ENCODE measurements at places on chromosomes 5 and 9.

- DNase-seq: no peak
Measured at GRCh38 chr5:132479111-132479951, 11.2 kb downstream of the IRF1 start.

DNA sequence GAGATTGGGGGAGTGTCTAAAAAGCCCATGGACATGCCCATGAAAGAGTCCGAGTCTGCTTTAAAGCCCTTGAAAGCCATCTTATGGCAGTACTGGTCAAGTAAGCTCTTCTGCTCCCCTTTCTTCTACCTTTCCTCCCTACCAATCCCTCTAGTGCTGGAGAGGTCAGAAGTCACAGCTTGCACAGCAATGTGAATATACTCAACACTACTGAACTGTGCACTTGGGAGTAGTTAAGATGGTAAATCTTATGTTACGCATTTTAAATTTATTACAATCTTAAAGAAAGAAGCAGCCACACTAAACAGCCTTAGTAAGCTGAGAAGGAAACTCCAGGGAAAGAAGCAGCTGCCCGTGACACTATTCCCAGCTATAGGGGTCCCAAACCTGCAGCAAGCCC, 12.3 kb upstream of the TRAF1 start:
- DNase-seq: no peak

GRCh38 chr9:37229882-37230482, 109.6 kb downstream of the ZCCHC7 start:
- no peak for DNase-seq

- no peak for DNase-seq
Measured at GRCh38 chr5:74386571-74387334, 253.8 kb downstream of the ENC1 start.

- no peak for DNase-seq
Measured at GRCh38 chr9:6239694-6240093, 24.1 kb downstream of the IL33 start.

DNA sequence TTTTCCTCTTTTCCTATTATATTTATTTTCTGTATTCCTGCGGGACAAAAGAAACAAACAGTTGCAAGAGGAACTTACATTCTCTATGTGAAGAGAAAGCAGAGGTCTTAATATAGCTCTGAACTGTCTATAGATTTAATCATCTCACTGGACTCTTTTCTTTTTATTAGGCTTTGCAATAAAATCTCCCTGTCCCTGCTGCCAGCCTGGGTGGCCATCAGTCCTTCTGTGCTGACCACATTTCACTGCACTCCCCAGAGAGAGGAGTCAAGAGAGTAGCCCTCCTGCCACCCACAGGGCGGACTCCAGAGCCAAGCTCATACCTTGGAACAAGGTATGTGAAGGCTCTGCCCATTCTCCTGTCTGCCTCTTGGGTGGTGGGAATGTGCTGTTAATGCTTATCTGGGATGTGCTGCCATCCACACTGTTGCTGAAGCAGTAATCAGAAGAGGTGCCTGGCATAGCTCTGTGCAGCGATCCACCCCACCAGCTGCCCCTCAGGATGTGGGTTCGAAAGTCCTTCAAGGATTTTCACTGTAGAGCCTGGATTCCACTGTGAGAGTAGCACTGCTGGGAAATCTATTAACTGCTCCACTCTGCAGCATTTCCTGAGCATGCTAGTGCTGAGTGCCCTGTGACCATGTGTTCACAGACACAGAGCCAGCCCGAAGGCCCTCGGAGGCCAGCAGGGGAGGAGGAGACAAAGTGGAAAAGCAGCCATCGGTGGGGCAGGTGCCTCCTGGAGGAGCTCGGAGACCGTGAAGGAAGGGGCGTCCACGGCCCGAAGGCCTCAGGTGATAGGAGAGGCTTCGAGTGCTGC, 334.6 kb downstream of the MED10 start:
- DNase-seq: no peak

- DNase-seq: no peak
Measured at GRCh38 chr5:79842991-79843390, 148.1 kb downstream of the MTX3 start.

DNA sequence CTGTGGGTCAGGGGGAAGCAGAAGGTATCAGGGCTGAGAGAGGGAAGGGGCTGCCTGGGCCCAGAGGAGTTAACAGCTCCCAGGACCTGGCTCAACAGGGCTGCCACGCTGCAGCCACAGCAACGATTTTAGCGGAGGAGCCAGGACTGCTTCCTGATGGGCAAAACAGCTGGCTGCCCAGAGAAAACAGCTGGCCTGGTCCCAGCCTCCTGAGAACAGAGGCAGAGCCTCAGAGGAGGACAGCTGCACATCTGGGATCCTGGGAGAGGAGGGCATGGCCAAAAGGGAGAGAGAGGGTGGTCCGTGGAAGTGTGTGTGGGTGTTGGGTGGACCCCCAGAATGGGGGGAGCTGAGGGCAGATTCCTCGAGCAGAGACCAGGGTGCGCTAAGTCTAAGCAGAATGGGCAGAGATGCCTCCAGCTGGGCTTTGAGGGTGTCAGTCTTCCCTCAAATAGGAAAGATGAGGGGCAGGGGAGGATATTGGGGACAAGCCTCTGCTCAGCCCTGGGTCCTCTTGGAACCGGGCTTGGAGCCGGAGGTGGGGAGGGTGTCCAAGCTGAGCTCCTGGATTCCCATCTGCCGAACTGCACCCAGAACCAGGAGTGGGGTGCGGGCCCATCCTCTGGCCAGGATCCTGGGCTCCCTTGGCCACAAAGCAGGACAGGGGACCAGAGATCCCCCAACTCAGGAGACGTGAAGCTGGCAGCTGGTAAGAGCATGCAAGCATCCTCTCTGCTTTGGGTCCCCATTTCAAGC, 9.1 kb upstream of the CERCAM start:
- DNase-seq: no peak

DNA sequence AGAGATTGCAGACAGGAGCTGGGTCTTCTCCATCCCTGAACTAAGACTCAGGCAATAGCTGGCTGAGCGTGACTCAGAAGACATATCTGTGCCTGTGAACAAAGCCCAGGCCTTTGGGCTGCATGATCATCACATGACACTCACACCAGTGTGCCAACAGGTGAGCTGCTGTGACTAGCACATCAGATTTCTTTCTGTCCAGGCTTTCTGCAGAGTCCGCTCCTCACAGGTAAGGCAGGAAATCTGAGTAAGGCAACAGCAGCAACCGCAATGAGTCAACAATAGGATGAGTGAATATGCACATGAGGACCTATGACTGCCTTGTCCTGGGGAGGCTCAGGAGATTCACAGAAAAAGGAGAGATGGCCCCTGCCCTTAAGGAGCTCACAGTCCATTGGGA, 293.6 kb downstream of the ACTL7B start:
- DNase-seq: no peak

DNA sequence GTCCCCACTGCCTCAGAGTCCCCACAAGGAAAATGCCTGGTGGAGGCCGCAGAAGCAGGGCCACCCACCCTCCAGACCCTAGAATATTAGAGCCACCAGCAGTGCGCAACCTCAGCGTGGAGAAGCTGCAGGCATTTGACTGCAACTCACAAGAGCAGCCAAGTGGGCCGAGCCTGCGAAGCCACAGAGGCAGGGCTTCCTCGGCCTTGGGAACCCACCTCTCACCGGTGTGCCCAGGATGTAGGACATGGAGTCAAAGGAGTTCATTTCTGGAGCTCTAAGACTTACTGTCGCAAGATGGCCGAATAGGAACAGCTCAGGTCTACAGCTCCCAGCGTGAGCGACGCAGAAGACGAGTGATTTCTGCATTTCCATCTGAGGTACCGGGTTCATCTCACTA, 397.9 kb upstream of the PIK3R1 start:
- no peak for DNase-seq

GRCh38 chr5:33891788-33892619, at the start of gene ADAMTS12:
Gene ADAMTS12, minus strand, starts transcription at chr5:33891990. Its CDS starts 134 bp downstream, at chr5:33891856.
- DNase-seq: no peak

DNA sequence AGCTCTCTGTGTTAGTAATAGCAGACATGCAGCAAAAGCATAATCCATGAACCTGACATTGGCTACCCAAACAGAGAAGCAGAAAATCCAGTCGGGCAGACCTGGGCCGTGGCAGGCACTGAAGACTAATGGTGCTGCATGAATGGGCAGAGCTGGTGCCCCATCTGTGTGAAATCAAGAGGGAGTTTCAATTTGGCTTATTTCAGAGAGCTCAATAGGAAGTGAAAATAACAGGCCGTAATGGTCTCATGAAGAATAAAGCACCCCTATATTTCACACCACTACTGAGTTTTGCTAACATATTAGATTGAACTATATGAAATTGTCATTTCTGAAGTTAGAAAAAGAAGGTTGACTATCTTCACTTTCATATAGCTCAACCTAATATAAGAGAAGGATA, 149.7 kb downstream of the ENC1 start:
- DNase-seq: no peak

DNA sequence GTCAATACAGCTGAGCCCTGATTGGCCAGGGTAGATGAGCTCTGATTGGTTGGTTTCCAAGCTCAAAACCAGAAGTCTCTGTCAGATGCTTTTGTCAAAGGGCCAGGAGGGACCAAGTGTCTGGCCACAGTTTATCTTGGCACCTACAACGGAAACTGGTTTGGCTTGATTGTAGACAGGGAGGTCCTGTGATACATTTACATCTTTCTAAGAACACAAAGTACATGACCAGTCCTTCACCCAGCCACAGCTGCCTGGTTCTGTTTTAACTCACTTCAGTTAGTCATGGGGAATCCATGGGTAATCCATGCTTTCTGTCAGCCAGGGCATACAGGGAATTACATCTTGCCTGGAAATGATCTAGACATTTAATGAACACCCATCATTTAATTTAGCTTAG, 171.2 kb downstream of the SLC12A2 start:
- DNase-seq: no peak

DNA sequence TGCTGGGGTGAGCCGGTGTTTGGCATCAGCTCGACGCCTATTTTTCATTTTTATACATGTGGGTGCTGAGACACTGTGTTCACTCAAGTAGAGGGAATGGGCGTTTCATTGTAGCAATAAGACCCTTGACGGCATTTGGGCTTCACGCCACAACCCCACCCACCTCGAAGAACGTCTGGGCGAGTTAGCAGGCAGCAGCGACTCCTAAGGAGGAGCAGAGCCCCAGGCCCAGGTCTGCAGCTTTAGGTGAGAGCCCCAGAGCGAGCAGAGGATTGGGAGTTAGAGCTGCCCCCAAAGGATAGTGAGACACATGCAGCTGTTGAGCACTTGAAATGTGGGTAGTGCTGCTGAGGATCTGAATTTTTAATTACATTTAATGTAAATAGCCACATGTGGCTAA, 1.6 kb upstream of the ZFP62 start:
- no peak for DNase-seq

DNA sequence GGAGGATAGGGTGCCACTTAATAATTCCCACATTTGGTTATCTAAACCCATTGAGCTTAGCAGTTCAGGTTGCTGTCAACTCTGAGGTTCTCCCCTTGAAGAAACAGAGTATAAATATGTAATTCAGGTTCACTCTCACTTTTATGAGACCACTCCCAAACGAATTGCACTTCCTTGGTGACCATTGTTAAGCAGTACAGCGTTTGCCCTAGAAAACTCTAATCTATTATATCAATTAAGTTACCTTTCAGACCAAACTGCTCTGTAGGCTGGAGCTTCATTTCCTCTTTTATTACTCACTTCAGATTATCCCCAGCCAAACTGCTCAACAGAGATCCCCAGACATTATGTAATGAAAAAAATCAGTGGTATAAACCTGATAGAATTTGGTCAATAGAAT, 1317.0 kb upstream of the ACO1 start:
- no peak for DNase-seq

GRCh38 chr5:172559004-172559932, 81.8 kb upstream of the NEURL1B start:
- DNase-seq: no peak

- no peak for DNase-seq
Measured at GRCh38 chr5:101580591-101580990, 677.5 kb upstream of the ST8SIA4 start.

DNA sequence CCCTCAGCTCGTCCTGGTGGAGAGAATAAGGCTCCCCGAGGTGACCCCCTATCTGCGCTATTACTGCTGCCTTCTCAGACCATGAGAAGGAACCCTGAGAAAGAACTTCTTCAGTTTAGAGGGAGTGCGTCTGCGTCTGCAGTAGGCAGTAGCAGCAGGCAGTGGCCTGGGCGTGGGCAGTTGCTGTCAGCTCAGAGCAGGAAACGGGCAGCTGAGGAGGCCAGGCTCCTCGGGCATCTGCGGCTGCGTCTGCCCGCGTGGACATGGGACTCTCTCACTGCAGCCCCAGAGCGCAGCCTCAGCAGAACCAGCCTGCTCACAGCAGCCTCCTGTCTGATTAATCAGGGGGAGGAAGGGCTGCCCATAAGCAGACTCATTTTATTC, 49.8 kb upstream of the FCN1 start:
- no peak for DNase-seq

DNA sequence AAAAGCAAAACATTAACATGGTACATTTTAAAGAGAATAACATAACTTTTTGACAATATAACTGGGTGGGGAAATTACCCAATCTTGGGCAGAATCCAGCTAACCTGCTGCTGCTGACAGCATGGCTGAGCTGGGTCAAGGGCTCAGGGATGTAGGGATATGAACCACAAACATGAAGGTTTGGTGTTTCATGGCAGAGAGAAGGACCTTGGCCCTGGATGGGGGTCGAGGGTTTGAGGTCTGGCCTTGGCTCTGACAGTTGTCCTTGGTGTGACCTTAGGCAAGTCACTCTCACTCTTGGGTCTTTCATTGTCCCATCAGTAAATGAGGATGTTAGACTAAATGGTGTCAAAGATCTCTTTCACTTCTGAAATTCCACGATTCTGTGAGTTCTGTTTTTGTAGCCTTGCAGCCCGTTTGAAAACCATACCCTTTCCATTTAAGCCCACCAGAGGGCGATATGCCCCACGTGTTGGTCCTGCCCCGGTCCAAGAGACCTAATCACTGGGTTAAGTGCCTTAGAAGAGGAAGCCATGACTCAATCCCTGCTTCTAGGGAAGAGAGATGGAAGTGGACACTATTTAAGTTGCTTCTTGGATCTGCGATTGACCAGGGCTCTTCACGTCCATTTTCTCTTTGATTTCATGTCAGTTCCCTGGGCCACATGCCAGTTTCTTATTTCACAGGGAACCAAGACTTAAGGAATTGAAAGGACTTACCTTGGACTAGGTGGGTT, 56.8 kb upstream of the TEX48 start:
- peak; percentile 64 for DNase-seq

DNA sequence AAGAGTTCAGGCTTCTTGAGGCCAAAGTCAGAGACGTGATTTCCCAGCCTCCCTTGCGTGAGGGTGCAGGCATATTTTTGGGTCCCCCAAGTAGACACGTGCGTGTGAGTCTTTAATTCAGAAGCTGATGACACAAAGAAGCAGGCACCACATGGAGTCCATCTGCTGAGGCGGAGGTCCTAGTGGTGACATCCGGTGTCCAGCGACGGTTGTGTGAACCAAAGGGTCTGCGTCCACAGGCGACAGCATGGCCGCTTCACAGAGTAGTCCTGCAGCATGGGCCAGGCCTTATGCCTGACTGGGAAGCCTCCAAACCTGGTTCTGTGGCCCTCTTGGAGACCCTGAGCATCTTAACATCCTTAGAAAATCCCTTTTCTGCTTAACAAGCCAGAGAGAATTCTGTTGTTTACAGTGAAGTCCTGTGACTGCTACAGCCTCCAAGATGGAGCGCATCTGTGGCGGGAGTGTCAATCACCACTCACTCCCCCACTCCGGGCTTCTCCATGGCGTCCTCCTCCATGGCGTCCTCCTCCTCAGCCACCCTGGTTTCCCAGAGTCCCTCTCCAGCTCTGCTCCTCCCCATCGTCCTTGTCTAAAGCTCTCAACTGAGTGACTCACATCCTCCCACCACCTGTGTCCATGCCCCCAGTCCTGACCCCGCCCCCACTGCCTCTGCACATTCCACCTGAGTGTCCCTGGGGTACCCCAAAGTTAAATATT, 133.8 kb downstream of the PAX5 start:
- DNase-seq: no peak

GRCh38 chr5:13704396-13704795, 240.1 kb downstream of the DNAH5 start:
- no peak for DNase-seq
